Endothelial cell (in vitro differentiated cells): ENCODE measurements at places on chromosomes 2 and 18. TPM values are rescaled to one million over a fixed set of nuclear protein-coding genes. Genes with fewer than 3 reads are reported as not detected.

DNA sequence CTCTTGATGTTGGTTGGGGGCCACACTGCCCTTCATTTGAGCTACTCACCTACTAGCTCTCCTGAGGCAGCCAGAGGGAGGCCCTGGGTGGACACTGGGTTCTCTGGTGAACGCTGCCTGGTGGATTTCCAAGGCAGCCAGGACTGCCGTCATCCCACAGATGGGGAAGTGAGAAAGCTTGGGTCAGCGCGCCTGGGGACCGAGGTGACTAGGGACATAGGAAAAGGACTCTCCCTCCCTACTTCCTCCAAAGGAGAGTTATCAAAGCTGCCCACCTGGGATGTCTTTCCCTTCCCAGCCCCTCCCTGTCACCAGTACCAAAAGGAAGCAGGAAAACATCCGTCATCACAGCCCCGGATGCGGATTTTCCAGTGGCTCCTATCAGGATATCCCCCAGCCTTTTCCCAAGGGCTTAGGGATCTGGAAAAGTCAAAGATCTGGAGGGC, 3.8 kb upstream of the SEMA4C start:
- H3K4me3 ChIP-seq, result peak overlapping the region; percentile 89
- DNase-seq, result peak; percentile 64
- H3K27ac ChIP-seq, result peak overlapping the region; percentile 99
- peaks cover 21% of the 10 kb centered on the region for H3K27me3 ChIP-seq
- peaks cover 62% of the 10 kb centered on the region for H3K4me1 ChIP-seq
- peaks cover 12% of the 10 kb centered on the region for H3K36me3 ChIP-seq

DNA sequence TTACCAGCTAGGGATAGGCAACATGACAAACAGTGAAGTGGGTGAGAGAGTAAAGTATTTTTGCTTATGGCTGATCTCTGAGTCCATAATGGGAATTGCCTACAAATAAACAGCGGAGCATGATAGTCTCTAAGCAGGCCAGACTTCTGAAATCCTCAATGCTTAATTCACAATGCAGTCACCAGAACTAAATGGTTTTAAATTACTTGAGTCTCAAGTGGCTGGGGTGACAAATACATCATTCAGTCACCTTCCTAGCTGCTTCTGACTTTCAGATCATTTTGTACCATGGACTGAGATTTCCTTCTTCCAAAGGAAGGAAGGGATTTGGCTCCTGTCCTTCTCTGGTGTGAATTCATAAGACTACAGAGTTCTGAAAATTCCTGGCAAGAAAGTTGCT, 82.8 kb upstream of the RMP24 start:
- no peak overlapping the region for H3K27ac ChIP-seq
- peaks cover 3% of the 10 kb centered on the region for H3K27me3 ChIP-seq
- no peak for DNase-seq
- no peak overlapping the region for H3K4me3 ChIP-seq

- H3K4me3 ChIP-seq, result no peak overlapping the region
- H3K27me3 ChIP-seq, result no peaks in the 10 kb centered on the region
- no peak for DNase-seq
- no peak overlapping the region for H3K27ac ChIP-seq
Measured at GRCh38 chr18:29840089-29840488, 1202.5 kb downstream of the DSC3 start.

DNA sequence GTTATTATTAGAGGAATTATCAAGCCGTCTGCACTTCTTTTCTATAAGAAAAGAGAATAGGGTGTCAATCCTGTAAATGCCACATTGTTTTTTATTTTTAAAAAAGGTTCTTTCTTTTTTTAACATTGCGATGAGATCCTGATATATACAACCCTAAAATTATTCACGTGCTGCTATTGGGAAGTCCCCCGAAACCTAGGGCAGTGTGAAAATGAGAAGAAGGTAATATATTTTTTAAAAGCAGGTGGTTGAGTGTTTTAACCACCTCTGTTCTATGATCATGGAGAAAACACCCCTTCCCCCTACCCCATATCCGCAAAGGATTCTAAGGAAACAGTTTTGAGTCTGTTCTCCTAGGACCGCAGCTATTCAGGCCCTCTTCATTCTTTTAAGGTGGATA, 94.5 kb upstream of the KLHL14 start:
- no peak overlapping the region for H3K4me3 ChIP-seq
- no peak for DNase-seq
- no peaks in the 10 kb centered on the region for H3K36me3 ChIP-seq
- H3K27me3 ChIP-seq, result no peaks in the 10 kb centered on the region
- H3K4me1 ChIP-seq, result no peaks in the 10 kb centered on the region
- no peak overlapping the region for H3K27ac ChIP-seq

DNA sequence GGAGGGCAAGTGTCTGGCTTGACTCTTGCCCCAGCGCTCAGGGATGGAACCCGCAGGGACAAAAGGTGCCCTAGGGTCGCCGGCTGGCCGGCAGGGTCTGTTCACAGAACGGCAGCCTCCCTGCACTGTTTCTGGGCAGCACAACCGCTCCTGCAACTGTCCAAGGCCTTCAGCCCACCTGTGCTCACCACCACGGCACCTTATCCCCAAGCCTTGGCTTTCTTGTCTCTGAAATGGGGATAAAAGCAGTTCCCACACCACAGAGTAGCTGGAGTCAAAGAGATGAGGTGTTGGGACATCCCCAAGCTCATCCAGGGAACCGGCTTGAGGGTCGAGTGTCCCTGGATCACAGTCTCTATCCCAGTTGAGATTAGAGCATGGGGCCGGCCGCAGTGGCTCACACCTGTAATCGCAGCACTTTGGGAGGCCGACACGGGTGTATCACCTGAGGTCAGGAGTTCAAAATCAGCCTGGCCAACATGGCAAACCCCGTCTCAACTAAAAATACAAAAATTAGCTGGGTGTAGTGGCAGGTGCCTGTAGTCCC, 4.7 kb downstream of the SNORC start:
- peaks cover 22% of the 10 kb centered on the region for H3K27me3 ChIP-seq
- H3K27ac ChIP-seq, result no peak overlapping the region
- peaks cover 8% of the 10 kb centered on the region for H3K36me3 ChIP-seq

DNA sequence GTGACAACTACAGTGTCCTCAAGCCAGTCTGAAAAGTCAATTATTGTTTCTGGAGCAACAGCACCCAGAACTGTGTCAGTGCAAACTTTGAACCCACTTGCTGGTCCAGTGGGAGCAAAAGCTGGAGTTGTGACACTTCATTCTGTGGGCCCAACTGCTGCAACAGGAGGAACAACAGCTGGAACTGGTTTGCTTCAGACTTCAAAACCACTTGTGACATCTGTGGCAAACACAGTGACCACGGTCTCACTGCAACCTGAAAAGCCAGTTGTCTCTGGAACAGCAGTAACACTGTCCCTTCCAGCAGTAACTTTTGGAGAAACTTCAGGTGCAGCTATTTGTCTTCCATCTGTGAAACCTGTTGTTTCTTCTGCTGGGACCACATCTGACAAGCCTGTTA, 59.8 kb downstream of the TAF4B start:
- no peaks in the 10 kb centered on the region for H3K27me3 ChIP-seq
- no peaks in the 10 kb centered on the region for H3K4me1 ChIP-seq
- no peak for DNase-seq
- H3K36me3 ChIP-seq, result peaks cover 12% of the 10 kb centered on the region
- no peak overlapping the region for H3K4me3 ChIP-seq

DNA sequence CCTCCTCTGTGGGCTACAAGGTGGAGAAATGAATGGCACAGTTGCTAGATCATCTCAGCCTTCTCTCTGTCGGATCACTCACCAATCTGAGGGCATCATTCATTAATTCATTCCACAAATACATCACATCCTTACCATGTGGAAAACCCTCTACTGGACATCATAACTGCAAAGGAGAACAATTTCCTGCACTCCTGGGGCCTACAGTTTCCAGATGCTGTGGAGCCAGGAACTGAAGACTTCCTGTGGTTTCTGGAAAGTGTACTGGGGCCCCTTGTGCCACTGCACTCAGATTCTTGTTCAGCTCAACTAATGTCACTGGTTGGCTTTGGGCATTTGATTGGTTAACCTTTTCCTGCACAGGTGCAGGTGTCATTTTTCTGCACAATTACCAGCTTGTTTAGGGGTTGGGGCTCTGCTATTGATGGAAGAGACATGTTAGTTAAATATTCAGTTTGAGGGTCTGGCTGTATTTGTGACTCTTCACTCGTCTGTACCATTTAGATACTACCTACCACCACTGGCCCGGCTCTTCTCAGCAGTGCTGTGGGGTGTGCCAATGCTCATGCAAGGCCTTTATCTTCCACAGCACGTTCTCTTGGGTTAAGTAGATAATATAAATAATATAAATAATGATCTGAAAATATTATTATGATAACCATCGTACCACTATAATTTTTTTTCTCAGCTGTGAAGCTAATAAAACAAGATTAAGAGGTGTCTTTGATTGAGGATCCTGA, 427.3 kb downstream of the TSN start:
- DNase-seq, result no peak
- H3K27ac ChIP-seq, result no peak overlapping the region
- peak overlapping the region; percentile 23 for H3K4me3 ChIP-seq
- H3K36me3 ChIP-seq, result peaks cover 5% of the 10 kb centered on the region
- peaks cover 33% of the 10 kb centered on the region for H3K4me1 ChIP-seq

- H3K36me3 ChIP-seq, result peaks cover 5% of the 10 kb centered on the region
- no peak overlapping the region for H3K4me3 ChIP-seq
- peaks cover 27% of the 10 kb centered on the region for H3K4me1 ChIP-seq
- H3K27ac ChIP-seq, result peak overlapping the region; percentile 52
Measured at GRCh38 chr18:8611916-8612576, 2.8 kb downstream of the RAB12 start.

DNA sequence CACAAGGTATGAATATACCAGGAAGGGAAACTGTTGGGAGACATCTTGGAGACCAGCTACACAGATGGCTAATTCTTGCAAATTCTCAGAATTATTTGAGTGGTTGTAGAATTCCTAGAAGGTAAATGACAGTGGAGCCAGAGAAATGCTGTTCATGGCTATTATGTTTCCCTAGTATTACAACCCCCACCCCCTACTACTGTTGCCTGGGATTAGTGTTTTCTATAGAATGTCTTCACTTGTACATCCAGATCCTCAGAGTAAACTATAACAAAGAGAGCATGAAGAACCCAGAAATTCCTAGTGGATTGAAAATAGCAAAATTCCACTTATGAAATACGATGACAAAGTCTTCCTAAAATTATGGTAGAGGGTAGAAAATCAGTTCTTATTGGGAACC, 15.3 kb downstream of the LGALSL start:
- peaks cover 7% of the 10 kb centered on the region for H3K4me1 ChIP-seq
- H3K27ac ChIP-seq, result no peak overlapping the region
- no peak for DNase-seq
- H3K4me3 ChIP-seq, result no peak overlapping the region
- no peaks in the 10 kb centered on the region for H3K36me3 ChIP-seq

GRCh38 chr2:19868224-19868623, 33.6 kb downstream of the TTC32 start:
- H3K4me3 ChIP-seq, result peak overlapping the region; percentile 63
- no peak for DNase-seq
- peak overlapping the region; percentile 62 for H3K27ac ChIP-seq
- no peaks in the 10 kb centered on the region for H3K4me1 ChIP-seq

GRCh38 chr2:180733330-180733729, 247.1 kb upstream of the UBE2E3 start:
- H3K4me3 ChIP-seq, result no peak overlapping the region
- no peaks in the 10 kb centered on the region for H3K27me3 ChIP-seq
- H3K4me1 ChIP-seq, result no peaks in the 10 kb centered on the region
- no peaks in the 10 kb centered on the region for H3K36me3 ChIP-seq

GRCh38 chr2:147214914-147215313, 629.9 kb upstream of the ACVR2A start:
- DNase-seq, result no peak
- peaks cover 2% of the 10 kb centered on the region for H3K27me3 ChIP-seq
- no peaks in the 10 kb centered on the region for H3K36me3 ChIP-seq
- H3K27ac ChIP-seq, result no peak overlapping the region

GRCh38 chr2:230327418-230328154, 593 bp downstream of the SP140L start:
- no peaks in the 10 kb centered on the region for H3K27me3 ChIP-seq
- H3K36me3 ChIP-seq, result peaks cover 4% of the 10 kb centered on the region
- H3K27ac ChIP-seq, result no peak overlapping the region
- DNase-seq, result no peak
- peaks cover 2% of the 10 kb centered on the region for H3K4me1 ChIP-seq

DNA sequence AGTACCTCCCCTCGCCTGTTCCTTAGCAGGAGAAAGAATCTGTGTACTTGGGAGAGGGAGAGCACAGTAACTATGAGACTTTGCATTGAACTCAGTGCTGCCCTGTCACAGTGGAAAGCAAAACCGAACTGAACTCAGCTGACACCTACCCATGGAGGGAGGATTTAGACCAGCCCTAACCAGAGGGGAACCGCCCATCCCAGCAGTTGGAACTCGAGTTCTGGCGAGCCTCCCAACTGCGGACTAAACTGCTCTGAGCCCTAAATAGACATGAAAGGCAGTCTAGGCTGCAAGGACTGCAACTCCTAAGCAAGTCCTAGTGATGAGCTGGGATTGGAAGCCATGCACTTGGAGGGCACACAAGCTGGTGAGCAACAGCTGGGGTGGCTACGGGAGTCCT, 110.4 kb downstream of the GRB14 start:
- H3K4me1 ChIP-seq, result peaks cover 3% of the 10 kb centered on the region
- DNase-seq, result no peak
- H3K4me3 ChIP-seq, result no peak overlapping the region
- H3K36me3 ChIP-seq, result no peaks in the 10 kb centered on the region
- no peak overlapping the region for H3K27ac ChIP-seq
- H3K27me3 ChIP-seq, result peaks cover 5% of the 10 kb centered on the region

GRCh38 chr18:43022874-43023273, 92.6 kb downstream of the RIT2 start:
- no peak overlapping the region for H3K4me3 ChIP-seq
- H3K4me1 ChIP-seq, result no peaks in the 10 kb centered on the region
- H3K27me3 ChIP-seq, result peaks cover 1% of the 10 kb centered on the region
- H3K36me3 ChIP-seq, result no peaks in the 10 kb centered on the region
- H3K27ac ChIP-seq, result no peak overlapping the region

DNA sequence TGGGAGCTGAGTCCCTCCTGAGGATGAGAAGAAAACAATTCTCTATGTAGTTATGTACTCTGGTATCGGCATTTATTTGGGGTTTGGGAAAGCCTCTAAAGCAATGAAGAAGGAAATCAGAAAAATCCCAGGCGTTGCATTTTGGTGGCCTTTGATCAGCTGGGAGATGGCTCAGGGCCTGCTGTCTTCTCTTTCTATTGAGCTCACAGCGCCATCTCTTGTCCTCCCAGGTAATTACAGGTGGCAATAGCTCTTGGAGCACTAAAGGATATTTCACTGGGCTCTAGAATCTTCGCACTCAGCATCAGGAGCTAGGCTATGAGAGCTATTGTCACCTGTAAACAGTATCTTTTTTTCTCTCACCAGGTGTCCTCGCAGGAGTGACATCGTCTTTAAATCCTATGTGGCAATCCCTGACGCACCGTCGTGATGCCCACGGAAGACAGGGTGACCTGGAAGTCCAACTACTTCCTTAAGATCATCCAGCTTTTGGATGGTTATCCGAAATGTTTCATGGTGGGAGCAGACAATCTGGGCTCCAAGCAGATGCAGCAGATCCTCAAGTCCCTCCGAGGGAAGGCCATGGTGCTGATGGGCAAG, 76.1 kb upstream of the PMAIP1 start:
- no peak overlapping the region for H3K27ac ChIP-seq
- no peak overlapping the region for H3K4me3 ChIP-seq
- H3K4me1 ChIP-seq, result no peaks in the 10 kb centered on the region
- H3K36me3 ChIP-seq, result no peaks in the 10 kb centered on the region
- peaks cover 5% of the 10 kb centered on the region for H3K27me3 ChIP-seq
- peak; percentile 82 for DNase-seq

The DSC2 gene
- total RNA-seq, result 65.4 TPM

The IL37 gene
- total RNA-seq, result not detected

The BOK gene
- 110 TPM for total RNA-seq

The CIB4 gene
- total RNA-seq, result not detected

The CGREF1 gene
- total RNA-seq, result not detected

The ZNF804A gene
- 2.2 TPM for total RNA-seq

The CRYGB gene
- not detected for total RNA-seq
